ENCODE measurements at places on chromosomes 7 and 10.

- no peak for DNase-seq
Measured at GRCh38 chr10:69538461-69538860, 34.8 kb downstream of the NEUROG3 start.

DNA sequence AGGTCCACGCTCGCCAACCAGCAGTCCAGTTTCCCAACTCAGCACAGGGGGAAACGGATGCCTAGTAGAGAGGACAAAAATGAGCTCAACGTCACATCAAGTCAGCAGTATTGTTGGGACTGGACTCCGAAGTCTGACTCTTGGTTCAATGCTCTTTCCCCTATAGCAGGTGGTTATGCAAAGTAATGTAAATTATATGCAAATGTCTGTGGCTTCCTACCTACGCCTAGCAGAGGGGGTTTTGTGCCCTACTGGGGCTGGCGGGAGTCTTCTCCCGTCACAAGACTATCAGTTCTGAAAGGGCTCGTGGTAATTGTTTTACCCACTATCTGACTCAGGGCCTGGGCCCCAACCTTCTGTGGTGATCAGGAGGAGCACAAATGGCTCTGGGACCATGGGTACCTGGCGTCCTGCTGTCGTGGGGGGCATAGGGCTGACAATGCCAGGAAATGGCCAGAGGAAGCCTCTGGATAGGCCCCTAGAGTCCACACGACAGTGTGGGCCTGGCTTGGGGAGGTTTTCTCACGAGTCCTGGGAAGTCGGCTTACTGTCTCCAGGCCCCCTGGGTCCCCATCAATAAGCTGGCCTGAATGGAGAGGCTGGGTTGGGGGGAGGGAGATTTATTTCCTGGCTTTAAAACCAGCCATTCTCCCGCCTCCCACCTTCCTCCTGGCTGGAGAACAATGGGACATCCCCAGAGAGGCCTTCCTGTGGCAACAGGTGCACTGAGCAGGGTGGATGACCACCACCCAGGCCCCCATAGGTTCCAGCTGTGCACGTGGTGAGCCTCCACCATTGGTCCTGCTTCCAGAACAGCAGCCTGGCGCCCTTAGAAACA is 41.8 kb downstream of the UNC5B start:
- DNase-seq, result no peak

- DNase-seq, result no peak
Measured at GRCh38 chr10:97100657-97101056, 85.1 kb downstream of the SLIT1 start.

DNA sequence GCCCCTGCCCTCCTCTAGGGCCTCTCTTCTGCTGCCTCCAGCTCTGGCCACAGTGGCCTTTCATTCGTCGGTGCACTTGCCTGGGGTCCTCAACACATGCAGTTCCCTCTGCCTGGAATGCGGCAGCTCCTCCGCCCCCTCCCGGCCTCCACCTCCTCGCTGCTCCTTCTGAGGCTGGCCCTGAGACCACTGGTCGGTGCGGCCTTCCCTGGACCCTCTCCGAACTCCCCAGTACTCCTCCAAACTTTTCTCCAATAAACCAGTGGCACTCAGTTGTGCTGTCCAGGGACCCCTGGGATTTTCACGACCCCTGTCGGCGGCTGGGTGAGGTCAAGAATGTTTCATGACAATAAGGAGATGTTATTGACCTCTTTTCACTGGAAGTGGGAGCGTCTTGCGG is 53.5 kb downstream of the BMS1 start:
- DNase-seq, result no peak

DNA sequence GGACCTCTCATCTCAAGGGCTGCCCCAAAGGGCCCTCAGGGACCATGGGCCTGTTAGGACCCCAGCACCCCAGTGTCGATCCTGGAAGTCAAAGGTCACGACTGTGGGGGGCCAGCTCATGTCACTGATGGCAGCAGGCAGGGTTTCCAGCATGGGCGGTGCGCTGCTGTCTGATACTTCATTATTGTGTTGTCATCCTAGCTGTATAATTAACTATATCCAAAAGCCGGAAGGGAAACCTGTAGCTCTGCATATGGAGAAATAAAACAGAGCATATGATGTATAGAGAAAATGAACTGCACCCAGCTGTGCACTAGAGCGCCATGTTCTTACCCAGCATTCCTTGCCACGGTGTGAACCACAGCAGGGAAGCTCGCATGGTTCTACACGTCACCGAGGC is 196.3 kb downstream of the EBF3 start:
- no peak for DNase-seq

- no peak for DNase-seq
Measured at GRCh38 chr7:2952316-2952715, 91.4 kb downstream of the CARD11 start.

DNA sequence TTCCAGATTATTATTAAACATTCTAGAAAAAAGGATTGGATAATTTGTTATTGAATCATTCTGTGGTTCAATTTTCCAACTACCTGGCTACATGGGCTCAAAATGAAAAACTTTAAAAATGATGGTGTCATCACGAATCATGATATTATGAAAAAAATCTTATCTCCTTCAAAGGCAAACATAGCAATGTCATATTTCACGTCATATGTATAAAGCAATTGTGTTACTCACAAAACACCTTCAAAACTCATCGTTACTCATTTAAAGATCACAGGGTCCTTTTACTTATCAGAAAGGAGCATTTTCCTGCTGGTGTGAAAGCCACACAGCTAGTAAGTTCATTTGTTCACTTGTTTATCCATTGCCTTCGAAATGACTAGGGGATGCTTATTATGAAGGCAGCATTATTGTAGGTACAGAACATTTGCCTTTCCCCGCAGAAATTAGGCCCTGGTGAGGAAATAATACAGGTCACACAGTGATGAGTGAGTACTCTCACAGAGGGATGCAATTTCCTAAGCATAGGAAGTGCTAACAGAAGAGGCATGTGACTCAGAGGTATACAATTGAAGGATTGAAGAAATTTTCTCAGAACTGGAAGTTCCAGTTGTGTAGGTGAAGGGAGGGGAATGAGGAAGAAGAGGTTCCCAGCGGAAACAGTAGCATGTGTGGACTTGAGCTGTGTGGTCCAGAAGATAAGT is 478.7 kb downstream of the INHBA start:
- DNase-seq, result no peak

- no peak for DNase-seq
Measured at GRCh38 chr7:133292631-133293030, 39.8 kb downstream of the EXOC4 start.
